ENCODE measurements at places on chromosomes 13 and 19.

DNA sequence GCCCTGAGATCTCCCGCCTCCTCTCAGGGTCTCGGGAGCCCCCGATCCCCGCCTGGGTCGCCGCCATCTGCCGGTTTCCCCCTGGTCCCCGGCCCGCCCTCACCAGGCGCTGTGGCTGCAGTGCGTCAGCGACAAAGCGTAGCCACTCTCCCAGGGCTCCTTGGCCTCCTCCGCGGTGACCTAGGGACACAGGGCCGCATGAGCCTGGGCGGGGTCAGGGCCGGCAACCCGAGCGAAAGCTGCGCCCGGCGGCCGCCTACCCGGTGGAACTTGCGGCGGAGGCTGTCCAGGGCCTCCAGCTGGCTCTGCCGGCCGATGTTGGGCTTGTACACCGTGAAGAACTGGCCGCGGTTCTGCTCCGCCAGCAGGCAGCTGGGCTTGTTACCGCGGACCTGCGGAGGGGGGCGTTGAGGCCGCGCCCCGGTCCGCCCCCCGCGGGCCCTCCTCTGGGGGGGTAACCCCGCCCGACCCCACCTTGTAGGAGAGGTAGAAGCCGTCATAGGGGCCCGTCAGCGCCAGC, 5.3 kb downstream of the GPX4 start:
- no peak overlapping the region for H3K4me3 ChIP-seq
- H3K4me1 ChIP-seq = peaks cover 12% of the 10 kb centered on the region
- H3K36me3 ChIP-seq = peaks cover 11% of the 10 kb centered on the region
- no peak for ATAC-seq

GRCh38 chr13:109782823-109783431, 3.5 kb downstream of the IRS2 start:
- peaks cover 16% of the 10 kb centered on the region for H3K4me1 ChIP-seq
- no peak overlapping the region for H3K27ac ChIP-seq
- H3K36me3 ChIP-seq = peaks cover 7% of the 10 kb centered on the region
- H3K27me3 ChIP-seq = no peaks in the 10 kb centered on the region
- peak overlapping the region; percentile 14 for H3K4me3 ChIP-seq

- H3K4me3 ChIP-seq = no peak within 1 kb of the TSS
- H3K4me1 ChIP-seq = peaks cover 14% of the 10 kb centered on the region
- no peaks in the 10 kb centered on the region for H3K36me3 ChIP-seq
- ATAC-seq = peak; percentile 51
- H3K27ac ChIP-seq = no peak within 1 kb of the TSS
Observed at GRCh38 chr19:4534836-4535658, at the start of gene PLIN5. TSS of gene PLIN5 (minus strand) at chr19:4535224. CDS start at chr19:4534074, 1,150 bp downstream.

DNA sequence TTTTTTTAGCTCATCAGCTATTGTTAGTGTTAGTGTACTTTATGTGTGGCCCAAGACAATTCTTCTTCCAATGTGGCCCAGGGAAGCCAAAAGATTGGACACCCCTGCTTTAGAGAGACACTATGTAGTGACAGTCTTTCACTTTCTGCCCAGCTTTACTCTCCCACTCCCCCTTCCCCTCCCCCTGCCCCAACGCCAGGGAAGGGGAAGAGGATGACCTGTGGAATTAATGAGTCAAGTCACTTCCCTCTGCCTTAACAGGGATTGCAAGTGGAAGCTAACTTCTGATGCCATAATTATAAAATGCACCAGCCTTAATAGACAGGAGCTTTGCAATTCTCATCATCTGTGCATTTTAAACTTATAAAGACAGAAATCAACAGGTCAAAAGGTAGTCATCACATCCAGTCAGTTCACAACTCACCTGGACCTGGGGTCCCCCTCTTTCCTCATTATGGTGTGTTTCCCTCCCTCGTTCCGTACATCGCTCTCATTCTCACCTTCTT, 1.6 kb downstream of the ZNF415 start:
- H3K36me3 ChIP-seq = peaks cover 23% of the 10 kb centered on the region
- H3K27me3 ChIP-seq = peaks cover 15% of the 10 kb centered on the region
- H3K27ac ChIP-seq = no peak overlapping the region
- ATAC-seq = no peak

DNA sequence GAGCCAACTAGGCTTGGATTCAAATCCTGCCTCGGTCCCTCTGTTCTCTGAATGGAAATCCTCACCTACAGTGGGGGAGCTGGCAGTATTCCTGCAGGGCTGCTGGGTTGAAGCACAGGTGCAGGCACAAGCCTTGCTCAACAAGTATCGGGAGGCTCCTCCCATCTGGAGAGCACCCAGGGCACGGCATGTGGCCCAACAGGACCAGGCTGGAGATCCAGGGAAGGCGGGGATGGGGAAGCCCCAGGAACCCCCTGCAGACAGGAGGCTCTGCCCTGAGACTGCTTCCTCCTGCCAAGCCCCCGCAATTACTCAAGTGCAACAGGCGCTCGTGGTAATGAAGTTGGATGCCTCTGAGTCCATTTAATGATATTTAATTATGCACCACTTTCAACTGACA, 128.0 kb upstream of the VSTM2B start:
- H3K27me3 ChIP-seq = no peaks in the 10 kb centered on the region
- no peaks in the 10 kb centered on the region for H3K4me1 ChIP-seq
- ATAC-seq = no peak
- no peak overlapping the region for H3K27ac ChIP-seq

GRCh38 chr13:44660050-44660449, 83.9 kb upstream of the TSC22D1 start:
- no peaks in the 10 kb centered on the region for H3K36me3 ChIP-seq
- H3K4me3 ChIP-seq = no peak overlapping the region
- H3K27ac ChIP-seq = no peak overlapping the region
- no peak for ATAC-seq

DNA sequence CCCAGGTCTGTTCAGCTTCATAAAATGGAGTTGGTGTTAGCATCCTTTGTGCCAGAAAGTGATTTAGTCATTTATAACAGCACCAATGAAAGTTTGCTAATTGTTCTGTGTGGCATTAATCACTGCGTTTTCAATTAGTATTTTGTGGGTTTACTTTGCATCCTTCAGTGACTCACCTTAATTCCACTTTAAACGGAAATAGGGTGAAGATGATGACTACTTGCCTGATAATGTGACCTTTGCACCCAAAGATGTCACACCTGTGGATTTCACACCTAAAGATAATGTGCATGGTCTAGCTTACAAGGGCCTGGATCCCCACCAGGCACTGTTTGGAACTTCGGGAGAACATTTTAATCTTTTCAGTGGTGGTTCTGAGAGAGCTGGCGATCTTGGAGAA, 15.0 kb downstream of the GPATCH1 start:
- peaks cover 71% of the 10 kb centered on the region for H3K36me3 ChIP-seq
- no peak overlapping the region for H3K27ac ChIP-seq
- no peaks in the 10 kb centered on the region for H3K27me3 ChIP-seq

DNA sequence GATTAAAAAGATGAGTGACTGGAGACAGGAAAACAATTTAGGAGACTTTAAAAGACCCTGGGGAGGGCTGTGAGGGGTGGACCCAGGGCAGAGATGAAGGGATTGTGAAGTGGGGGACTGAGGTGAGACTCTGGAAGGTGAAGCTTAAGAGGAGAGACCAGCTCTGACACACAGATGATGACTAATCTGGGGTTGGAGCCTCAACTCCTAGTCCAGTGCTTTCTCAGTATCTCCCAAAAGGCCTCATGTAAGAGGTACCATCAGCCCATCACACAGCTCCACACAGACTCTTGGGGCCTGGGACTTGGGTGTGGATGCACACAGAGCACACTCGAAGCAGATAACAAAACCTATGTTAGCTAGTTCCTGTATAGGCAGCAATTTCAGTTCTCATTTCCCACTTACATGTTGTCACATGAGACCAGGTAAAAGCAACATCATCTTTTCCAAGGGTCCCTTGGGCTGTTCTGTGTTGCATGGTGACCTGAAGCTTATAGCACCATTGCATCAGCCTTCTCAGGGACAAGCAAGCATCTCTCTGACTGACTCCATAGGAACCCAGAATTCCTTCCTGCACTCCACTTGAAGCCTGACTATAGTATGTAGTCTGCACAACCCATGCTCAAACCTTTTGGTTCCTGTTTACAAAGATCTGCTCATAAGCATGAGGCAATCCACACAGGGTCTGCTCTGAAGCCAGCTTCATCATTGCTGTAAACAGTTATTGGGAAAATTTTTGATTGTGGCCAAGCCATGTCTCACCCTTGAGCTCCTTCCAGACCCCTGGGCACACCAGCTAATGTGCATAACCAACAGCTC, 88.6 kb upstream of the MYCBP2 start:
- no peaks in the 10 kb centered on the region for H3K27me3 ChIP-seq
- H3K36me3 ChIP-seq = no peaks in the 10 kb centered on the region
- H3K4me3 ChIP-seq = no peak overlapping the region

DNA sequence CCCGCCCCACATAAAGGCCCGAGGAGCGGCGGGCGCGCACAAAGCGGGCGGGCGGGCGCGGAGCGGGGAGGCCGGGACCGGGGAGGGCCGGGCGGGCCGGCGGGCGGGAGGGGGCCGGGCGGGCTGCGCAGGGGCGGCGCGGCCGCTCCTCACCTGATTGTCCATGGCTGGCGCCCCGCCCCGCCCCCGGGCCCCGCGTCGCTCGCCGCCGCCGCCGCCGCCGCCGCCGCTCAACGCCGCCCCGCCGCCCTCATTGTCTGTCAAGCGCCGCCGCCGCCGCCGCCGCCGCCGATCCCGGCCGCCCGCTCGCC, 200 bp downstream of the MLLT1 start:
- peaks cover 32% of the 10 kb centered on the region for H3K4me1 ChIP-seq
- H3K27me3 ChIP-seq = no peaks in the 10 kb centered on the region
- peaks cover 18% of the 10 kb centered on the region for H3K36me3 ChIP-seq
- ATAC-seq = peak; percentile 77

GRCh38 chr13:24038405-24038804, 122.1 kb upstream of the SPATA13 start:
- H3K27ac ChIP-seq = no peak overlapping the region
- ATAC-seq = no peak
- no peaks in the 10 kb centered on the region for H3K27me3 ChIP-seq

DNA sequence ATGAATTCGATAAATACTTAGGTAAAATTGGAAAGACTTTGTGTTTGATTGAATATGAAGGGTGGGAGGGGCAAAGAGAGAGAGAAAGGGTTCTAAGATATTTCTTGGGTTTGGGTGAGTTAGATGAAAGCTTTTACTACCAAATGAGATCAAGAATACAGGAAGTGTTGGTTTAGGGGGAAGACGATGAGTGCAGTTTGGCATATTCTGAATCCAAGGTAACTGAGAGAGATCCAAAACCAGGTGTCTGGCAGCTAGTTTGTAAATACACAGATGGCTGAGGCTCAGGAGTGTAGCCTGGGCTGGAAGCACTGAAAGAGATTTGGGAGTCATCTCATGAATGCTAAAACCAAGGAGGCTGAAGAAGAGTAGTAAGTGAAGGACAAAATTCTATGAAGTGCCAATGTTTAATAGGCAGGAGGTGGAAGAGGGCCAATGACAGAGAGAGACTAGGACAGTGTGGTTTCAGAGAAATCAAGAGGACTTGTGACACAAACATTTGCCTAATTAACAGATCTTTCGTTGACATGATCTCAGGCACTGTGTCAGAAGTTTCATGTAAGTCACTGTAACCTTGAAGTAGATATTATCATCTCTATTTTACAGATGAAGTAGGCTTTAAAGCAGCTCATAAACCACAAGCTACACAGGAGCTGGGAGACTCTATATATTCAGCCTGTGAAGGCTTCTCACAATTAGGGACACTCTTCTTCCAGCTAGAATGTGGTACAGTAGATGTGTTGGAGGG, 70.2 kb upstream of the ZDHHC20 start:
- no peaks in the 10 kb centered on the region for H3K4me1 ChIP-seq
- no peaks in the 10 kb centered on the region for H3K27me3 ChIP-seq
- peaks cover 44% of the 10 kb centered on the region for H3K36me3 ChIP-seq
- H3K4me3 ChIP-seq = no peak overlapping the region
- H3K27ac ChIP-seq = no peak overlapping the region

Measured in stimulated activated memory B cell treated with anti-CD40 and anti-IgM and Interleukin-4, amounts not matched to agents 10 μg/mL and 1 μg/mL and 100 μg/mL, for 72 hours (primary cell).